ENCODE measurements at places on chromosomes 11 and 22.

DNA sequence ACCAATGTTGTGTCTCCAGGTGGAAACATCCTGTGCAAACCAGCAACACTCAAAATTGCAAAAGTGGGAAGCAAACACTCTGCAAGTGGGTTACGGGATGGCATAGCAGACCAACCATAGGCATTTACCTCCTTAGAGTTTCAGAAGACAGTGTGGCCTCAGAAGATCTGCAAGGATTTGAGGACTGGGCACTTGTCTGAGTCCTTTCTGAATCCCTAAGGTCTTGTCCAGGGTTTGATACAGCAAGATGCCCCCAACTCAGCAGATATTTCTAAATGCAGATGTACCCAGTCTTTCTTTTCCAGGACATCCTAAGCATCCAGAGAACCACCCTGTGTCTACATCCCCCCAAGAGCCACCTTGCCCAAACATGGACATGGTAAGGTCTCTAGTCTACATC, 51.7 kb upstream of the SHANK2 start:
- no peak for DNase-seq

DNA sequence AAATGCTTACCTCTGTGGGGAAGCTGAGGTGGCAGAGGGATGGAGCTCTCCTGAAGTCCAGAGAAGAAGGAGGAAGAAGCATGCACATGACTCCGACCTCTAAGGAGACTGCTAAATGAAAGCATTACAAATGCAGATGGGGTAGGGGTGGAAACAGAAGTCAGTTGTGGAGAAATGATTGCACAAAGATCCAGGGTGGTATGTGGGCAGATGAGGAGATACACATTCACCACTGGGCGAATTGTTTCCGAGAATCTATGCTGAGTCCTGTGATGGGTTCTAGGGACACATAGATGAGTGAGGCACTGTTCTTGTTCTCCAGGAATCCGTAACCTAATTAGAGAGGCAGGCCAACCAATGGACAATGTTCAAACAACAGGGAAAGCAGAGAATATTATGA, 188.9 kb upstream of the ZBED5 start:
- DNase-seq: no peak

DNA sequence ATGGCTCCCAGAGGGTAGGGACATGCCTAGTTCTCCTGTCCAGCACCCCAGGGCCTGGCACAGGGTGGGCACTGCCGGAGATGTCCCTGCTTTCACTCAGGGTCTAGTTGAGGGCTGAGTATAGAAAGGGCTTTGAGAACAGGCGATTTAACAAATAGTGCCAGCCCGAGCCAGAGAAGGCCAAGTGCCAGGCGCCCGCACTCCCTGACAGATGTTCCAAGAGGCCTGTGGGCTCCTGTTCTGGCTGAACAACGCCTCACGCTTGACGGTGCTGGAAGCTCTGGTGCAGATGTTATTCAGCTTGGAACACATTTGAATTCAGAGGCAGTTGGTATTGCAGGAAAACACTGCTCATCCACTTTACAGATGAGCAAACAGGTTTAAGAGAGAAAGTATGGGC, 46.5 kb downstream of the NFAM1 start:
- no peak for DNase-seq

DNA sequence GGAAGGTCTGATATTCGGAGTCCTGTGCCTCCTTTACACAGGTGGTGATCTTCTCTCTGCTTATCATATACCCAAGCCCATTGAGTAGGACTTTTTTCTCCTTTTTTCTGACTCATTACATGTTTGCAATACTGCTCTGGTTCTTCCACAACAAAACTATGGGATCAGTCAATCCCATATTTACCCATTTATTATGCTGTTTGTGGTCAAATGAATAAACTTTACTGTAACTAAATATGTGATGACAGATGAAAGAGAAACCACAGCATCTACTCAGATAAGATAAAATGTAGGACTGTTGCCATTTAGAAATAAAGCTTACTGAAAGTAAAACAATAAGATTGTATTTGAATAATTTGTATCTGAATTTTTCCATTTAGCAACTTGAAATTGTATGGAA, 958.7 kb upstream of the FAT3 start:
- no peak for DNase-seq

GRCh38 chr11:111408789-111409727, 30.0 kb upstream of the POU2AF1 start:
- no peak for DNase-seq

DNA sequence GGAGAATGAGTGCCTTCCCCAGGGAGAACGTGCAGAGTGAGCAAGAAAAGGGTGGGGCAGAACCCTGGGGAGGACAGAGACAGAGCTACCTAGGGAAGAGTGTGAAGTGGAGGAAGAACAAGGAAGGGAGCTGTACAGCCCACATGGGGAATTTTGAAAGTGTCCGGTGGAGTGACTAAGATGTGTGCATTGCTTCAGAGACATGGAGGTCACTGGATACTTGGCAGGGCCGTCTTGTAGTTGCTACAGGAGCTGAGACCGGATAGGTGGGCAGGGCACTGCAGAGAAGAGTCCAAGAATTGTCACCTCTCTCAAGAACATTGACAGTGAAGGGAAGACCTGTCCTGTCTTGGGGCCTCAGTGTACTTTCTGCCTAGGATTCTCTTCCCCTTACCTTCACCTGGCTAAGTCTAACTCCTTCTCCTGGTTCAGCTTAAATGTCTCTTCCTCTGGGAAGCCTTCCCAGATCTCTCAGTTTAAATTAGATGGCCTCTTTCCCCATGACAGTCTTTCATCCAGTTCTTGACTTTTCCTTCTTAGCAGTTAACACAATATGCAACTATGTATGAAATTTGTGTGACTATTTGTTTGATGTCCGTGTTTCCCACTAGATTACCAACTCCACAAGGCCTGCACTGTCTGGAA, 9.2 kb upstream of the P2RY6 start:
- DNase-seq: no peak

DNA sequence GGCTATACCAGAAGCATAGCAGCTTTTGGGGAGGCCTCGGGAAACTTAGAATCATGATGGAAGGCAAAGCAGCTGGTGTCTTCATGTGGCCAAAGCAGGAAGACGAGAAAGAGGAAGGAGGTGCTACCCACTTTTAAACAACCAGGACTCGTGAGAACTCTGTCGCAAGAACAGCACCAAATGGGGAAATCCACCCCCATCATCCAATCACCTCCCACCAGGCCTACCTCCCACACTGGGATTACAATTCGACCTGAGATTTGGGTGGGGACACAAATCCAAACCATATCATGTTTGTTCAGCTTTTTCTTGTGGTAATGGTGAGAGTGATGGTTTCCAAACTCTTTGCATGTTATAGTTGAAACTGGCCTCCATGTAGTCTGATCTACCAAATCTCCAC, 32.5 kb upstream of the OR10D3 start:
- no peak for DNase-seq

- DNase-seq: no peak
Observed at GRCh38 chr11:45254070-45254469, 32.1 kb downstream of the SYT13 start.

DNA sequence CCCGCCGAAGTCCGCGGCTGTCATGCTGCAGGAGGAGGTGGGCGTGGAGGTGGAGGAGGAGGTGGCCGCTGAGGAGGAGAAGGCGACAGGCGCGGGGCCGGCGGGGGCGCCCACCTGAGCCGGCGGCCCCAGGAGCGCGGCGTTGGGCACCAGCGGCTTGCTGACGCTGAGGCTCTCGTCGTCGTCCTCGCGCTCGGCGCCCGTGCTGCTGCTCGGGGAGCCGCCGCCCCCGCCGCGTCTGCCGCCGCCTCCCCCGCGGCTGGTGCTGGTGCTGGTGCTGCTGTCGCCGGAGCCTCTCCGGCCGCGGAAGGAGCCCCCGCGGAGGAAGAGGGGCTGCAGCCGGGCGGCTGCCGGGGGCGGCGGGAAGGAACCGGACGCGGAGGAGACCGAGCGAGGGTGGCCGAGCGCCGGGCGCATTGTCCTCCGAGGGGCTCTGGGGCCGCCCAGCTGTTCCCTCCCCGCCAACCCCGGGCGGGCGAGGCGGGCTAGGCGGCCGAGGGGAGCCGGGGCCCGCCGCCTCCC, 388 bp downstream of the TMEM121B start:
- no peak for DNase-seq

DNA sequence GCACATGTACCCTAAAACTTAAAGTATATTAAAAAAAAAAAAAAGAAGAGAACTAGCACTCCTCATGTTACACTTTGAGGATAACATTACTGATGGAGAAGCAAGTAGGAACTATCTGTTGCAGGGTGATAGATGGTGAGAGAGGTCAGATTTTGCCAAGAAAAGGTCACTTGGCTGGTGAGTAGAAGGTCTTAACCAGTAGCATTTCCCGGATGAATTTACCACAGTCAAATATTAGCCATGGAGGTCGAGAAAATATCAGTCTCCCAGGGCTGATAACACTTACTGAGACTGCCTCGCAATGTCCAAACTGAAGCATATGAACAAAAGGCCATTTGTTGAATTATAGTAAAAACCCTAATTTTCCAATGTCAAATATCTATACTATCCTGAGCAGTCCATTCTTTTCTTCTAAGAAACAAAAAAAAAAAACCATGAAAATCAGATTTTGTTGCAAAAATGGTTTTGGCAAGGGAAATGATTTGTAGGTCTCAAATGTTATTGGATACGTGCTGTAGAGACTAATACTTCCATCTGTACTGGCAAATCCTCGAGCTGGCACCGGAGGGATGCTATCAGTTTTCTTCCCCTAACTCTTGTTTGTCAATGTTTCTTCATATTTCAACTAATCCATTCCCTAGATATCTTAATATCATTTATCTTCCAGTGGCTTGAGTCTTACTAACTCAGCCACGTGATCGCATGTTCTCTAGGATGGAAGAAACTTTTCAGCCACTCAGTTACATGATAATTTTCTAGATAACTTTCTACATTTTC, 14.5 kb upstream of the BBOX1 start:
- DNase-seq: no peak

DNA sequence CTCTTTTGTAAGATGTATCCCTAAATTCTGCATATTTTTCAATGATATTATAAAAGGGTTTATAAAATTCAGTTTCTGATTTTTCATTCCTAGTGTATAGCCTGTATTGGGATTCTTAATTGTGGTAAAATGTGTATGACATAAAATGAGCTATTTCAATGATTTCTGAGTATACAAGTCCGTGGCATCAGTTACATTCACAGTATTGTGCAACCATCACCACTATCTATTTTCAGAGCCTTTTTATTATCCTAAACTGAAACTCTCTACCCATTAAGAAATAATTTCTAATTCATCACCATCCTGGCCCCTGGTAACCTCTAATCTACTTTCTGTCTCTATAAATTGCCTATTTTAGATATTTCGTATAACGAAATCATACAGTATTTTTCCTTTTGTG, 39.8 kb downstream of the EIF3F start:
- DNase-seq: no peak

DNA sequence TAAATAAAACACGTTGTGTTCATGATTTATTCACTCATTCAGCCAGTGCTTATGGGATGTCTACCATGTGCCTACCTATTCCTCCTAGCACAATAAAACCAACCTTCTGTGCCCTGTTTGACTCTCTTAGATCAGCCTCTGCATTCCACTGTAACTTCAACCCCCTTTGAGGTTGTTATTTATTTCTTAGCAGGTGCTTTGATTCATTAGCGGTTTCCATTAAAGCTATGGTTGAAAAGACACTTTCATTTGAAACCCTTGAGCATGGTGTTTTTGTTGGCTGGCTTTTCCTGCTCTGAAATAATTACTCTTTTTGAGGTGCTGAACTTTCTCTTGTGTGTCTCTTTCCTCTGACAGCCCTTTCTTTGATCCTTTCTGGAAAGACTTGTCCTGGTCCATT, 570.6 kb upstream of the LARGE1 start:
- DNase-seq: no peak

DNA sequence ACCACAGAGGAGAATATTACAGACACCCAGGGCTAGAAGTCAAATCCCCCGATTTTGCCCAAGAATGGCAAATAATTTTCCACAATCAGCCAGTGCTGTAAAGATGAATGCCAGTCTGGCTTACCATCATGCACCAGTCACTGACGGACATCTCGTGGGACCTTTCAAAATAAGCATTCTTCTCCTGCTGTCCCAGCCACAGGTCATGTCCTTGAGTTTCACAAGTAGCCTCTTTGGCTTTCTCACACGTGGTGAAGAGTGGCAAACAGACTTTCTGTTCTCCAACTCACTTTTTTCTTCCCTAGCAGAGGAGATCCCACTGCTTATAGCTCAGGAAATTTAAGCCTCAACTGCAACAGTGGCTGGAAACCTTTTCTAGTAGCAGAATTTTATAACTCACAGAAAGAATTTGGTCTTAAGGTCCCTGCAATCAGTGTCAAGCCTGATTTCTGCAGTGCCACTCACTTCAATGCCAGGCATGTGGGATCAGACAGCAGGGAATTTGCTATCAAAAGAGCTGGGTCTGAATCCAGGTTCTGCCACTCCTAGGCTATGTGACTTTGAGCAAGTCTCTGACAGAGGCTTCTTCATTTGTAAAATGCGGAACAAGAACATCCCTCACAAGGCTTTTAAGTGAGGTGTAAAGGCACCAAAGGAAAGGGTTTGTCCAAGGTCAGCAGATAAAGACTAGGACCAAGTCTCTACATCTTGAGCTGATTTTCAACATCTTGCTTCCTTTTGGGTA, 3.6 kb downstream of the PIK3IP1 start:
- no peak for DNase-seq

Measured in T-helper 1 cell (primary cell).